ENCODE measurements at places on chromosomes 7 and 10. TPM values are rescaled to one million over a fixed set of nuclear protein-coding genes. Genes with fewer than 3 reads are reported as not detected.

CYP2C9 gene
- not detected for total RNA-seq

SFMBT2 gene
- 3.9 TPM for total RNA-seq

SH2D4B gene
- not detected for total RNA-seq

STAG3 gene
- 0.36 TPM for total RNA-seq

ACTR1A gene
- 145 TPM for total RNA-seq

MBL2 gene
- not detected for total RNA-seq

CXCL12 gene
- total RNA-seq = 48.2 TPM

DNA sequence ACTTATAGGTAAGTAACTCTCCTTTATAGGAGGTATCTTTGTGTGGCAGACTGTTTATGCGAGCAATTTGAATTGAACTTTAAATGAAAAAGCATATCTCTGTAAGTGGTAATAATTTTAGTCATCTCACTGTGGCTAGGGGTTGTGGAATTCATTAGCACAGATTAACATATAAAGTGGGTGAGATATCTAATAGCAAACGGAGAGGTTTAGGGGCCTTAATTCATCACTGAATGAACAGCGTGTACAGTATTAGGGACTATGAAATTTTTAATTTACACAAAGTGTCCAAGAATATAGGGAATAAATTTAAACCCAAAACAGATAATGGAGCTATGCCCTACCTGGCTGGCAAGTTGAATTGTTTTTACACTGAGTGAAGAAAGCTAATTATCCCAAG is 15.7 kb upstream of the FAM204A start:
- H3K27me3 ChIP-seq = peaks cover 2% of the 10 kb centered on the region
- H3K36me3 ChIP-seq = no peaks in the 10 kb centered on the region
- no peak overlapping the region for H3K4me3 ChIP-seq
- no peaks in the 10 kb centered on the region for H3K4me1 ChIP-seq
- no peak for DNase-seq
- no peak overlapping the region for H3K27ac ChIP-seq

DNA sequence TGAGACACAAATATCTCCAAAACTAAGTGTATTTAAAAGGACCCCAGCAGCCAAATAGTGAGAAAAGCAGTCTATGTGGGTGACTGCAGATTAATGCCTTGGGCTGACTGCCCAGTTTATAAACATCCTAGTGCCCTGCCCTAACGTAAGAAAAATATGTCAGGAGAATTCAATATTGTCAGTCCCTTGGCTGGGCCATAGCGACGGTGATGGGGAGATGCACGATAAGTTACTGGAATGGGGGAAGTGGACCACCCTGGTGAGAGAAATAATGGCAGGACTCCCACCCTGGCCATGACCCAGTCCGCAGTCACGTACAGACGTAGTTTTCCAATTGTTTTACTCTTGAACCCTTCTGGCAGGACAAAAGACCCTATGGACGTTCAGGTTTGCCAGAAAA is 48.0 kb downstream of the JCAD start:
- no peak overlapping the region for H3K4me3 ChIP-seq
- H3K27ac ChIP-seq = no peak overlapping the region
- no peaks in the 10 kb centered on the region for H3K27me3 ChIP-seq
- DNase-seq = no peak
- H3K36me3 ChIP-seq = no peaks in the 10 kb centered on the region

GRCh38 chr10:62689712-62690111 is 114.8 kb upstream of the ADO start:
- no peaks in the 10 kb centered on the region for H3K36me3 ChIP-seq
- no peaks in the 10 kb centered on the region for H3K4me1 ChIP-seq
- peaks cover 3% of the 10 kb centered on the region for H3K27me3 ChIP-seq
- DNase-seq = no peak
- no peak overlapping the region for H3K4me3 ChIP-seq
- no peak overlapping the region for H3K27ac ChIP-seq

DNA sequence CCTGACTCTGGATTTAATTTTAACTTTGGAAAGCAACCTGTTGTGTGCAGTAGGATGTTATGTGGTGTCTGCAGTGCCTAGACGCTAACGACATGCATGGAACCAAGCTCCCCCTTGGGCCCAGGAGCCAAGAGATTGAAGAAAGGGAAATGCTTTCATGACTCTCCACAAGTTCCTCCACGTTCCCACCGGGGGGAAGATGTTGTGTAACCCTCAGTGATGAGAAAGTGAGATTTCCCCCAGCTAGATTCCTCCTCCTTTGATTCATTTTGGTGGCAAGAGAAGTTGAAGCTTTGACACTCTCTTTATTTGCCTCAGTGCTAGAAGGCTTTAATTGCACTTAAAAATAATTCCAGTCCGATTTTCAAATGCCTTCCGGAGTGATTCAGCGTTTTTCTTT is 157.9 kb upstream of the INSYN2A start:
- no peaks in the 10 kb centered on the region for H3K4me1 ChIP-seq
- DNase-seq = no peak
- H3K4me3 ChIP-seq = no peak overlapping the region
- H3K36me3 ChIP-seq = peaks cover 2% of the 10 kb centered on the region
- H3K27me3 ChIP-seq = no peaks in the 10 kb centered on the region

GRCh38 chr10:35452171-35452570 is 115.9 kb downstream of the CCNY start:
- no peaks in the 10 kb centered on the region for H3K27me3 ChIP-seq
- H3K4me1 ChIP-seq = peaks cover 43% of the 10 kb centered on the region
- no peaks in the 10 kb centered on the region for H3K36me3 ChIP-seq
- DNase-seq = no peak
- no peak overlapping the region for H3K27ac ChIP-seq

- H3K4me1 ChIP-seq = peaks cover 31% of the 10 kb centered on the region
- H3K27ac ChIP-seq = peak overlapping the region; percentile 47
- H3K4me3 ChIP-seq = peak overlapping the region; percentile 59
- H3K36me3 ChIP-seq = peaks cover 9% of the 10 kb centered on the region
- H3K27me3 ChIP-seq = no peaks in the 10 kb centered on the region
Observed at GRCh38 chr7:191105-191980, 1.0 kb upstream of the FAM20C start.

DNA sequence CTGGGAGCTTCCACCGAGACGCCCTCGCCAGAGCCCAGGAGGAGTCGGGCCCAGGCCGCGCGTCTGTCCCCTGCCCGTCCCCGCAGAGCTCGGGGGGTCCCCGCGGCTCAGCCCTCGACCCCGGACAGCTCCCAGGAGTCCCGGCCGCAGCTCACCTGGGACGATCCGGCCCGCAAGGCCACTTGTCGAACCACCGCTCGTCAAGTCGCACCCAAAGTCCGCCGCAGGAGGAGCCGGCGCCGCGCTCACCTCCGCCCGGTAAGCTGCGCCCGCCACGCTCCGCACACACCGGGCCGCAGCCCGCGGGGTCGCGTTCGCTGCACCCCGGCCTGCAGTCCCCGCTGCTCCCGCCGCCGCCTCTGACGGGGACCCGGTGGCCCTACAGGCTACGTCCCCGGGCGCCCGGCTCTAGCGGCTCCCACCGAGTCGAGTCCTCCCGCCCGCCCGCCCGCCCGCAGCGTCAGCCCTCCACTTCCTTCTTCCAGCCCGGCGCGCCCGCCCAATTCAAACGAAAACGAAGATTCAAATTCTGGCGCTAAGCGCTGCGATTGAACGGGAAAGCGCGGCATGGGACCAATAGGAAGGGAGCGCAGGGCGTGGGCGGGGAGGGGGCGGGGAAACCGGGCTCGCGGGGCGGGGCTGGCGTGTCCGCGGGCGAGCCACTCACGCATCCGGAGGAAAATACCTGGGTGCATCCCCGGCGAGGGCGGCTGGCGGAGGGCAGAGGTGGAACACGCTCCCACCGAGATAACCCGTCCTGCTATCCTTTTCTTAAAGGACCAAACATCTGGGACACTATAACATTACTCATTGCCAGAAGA is at the start of gene MKI67:
Gene MKI67, minus strand, starts transcription at position 480 of the 821 bp plus-strand sequence. CDS start 756 bp downstream, outside the sequence.
- H3K27me3 ChIP-seq = no peaks in the 10 kb centered on the region
- H3K27ac ChIP-seq = peak within 1 kb of the TSS; percentile 56
- H3K4me3 ChIP-seq = peak within 1 kb of the TSS; percentile 83
- peaks cover 6% of the 10 kb centered on the region for H3K36me3 ChIP-seq

All from astrocyte (in vitro differentiated cells and primary cell).